Activated effector memory CD4-positive, alpha-beta T cell treated with anti-CD3 and anti-CD28 coated beads, Interleukin-2, amount 50 U/mL, for 16 hours (primary cell): ENCODE measurements at places on chromosomes 5 and 9.

- no peak for DNase-seq
Measured at GRCh38 chr5:107564931-107565372, 105.8 kb downstream of the EFNA5 start.

- DNase-seq = no peak
Measured at GRCh38 chr5:166750376-166750775, 1541.1 kb upstream of the WWC1 start.

- no peak for DNase-seq
Measured at GRCh38 chr9:15231788-15232635, 75.0 kb downstream of the TTC39B start.

DNA sequence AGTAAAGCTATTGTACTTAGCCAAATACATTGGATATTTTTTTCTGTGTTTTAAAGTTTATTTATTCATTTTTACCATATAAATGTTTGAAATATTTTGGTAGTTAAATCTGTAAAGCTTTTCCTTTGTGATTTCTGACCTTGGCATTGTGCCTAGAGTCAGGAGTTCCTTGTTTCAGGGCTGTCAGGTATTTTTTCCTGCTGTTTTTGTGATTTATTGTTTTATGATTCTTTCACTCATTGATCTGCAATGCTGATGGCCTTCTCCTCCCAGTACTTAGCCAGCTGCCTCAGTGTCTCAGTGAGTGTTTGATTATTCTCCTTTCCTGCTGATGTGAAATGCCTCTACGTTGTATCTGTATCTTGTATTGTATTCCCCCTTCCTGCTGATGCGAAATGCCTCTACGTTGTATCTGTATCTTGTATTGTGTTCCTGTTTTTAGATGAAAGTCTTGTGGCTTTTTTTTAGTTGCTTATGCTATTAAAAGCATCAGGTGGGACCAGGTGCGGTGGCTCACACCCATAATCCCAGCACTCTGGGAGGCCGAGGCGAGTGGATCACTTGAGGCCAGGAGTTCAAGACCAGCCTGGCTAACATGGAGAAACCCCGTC is 61.0 kb downstream of the EHMT1 start:
- peak; percentile 12 for DNase-seq

DNA sequence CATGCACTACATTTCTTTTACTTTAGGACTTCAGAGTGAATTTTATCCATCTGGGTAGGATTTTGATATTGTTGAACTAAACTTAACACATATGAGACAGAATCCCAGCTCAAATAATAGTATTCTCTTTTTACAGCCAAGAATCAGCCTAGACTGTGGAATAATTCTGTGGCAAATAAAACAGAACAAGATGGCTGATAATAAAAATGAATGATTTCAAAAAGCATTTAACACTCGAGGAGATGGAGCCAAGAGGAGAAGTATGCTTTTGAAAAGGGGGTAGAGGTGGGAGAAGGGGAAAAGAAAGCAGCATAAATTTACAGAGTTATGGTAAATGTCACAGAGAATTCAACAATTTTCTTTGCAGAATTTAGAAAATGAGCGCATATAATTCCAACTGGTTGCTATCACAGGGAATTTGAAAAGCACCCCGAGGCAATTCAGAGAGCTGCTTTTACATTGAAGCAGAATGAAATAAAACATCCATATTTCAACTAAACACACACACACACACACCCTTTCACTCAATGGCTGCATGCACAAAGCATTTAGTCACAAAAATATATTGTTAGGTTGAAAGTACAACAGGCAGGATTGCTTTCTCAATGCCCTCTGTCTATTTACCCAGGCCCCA is 60.2 kb upstream of the DMAC1 start:
- DNase-seq = no peak

DNA sequence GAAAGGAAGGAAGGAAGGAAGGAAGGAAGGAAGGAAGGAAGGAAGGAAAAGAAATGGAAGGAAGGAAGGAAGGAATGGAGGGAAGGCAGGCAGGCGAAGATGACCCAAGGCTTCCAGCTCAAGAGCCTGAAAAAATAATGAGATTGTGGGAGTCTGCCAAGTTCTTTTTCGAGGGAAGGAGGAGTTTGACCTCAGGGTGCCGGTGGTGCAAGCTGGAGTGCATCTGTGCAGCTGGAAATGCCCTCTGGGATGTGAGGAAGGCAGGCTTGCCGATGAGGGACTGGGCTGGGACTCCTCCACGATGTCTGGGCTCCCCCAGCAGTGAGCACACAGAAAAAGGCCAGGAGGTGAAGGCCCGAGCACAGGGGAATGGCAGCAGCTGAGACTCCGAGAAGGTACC is 154.9 kb upstream of the DAPK1 start:
- DNase-seq = no peak

DNA sequence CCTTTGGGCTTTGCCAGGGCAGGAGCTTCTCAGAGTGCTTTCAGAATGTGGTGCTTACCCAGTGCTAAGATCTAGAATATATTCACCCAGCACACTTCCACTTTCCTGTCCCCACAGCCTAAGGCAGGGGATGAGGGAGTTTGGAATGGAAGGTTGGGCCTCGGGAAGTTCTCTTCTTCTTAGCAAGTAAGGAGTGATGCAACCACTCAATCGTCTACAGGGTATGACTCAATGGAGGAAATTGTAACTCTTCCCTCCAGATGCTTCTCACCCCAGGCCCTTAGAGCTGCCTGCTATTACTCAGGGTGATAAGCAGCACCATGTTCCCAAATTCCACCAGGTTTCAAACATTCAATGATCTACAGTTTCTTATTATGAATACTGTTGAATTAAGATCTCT is 30.8 kb upstream of the AGGF1 start:
- no peak for DNase-seq

DNA sequence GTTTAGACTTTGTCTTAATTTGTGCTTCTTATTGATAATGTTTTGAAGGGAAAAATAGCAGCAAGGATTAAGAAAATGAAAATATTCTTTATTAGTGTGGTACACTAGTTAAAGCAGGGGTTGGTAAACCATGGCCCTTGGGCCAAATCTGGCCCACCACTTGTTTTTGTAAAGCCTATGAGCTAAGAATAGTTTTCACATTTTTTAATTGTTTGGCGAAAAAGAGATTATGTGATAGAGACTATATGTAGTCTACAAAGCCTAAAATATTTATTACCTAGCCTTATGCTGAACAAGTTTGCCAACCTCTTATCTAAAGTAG is 57.2 kb downstream of the KCNN2 start:
- DNase-seq = no peak

DNA sequence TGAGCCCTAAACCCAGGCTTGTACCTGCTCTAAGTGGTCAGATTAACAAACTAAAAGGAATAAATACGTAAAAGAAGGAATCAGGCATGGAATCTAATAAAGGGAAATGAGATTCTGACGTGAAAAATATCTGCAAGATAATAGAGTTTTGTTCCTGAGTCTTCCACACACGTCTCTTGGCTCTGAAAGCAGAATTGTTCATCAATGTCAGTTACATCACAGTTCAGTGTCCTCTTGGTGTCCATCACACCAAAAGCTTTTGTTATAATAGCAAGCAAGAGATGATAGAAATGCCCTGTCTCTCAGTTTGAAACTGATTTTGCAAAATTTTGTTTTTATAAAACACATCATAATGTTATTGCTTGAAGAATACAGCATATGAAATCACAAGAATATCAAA is 34.7 kb upstream of the NMUR2 start:
- DNase-seq = no peak

DNA sequence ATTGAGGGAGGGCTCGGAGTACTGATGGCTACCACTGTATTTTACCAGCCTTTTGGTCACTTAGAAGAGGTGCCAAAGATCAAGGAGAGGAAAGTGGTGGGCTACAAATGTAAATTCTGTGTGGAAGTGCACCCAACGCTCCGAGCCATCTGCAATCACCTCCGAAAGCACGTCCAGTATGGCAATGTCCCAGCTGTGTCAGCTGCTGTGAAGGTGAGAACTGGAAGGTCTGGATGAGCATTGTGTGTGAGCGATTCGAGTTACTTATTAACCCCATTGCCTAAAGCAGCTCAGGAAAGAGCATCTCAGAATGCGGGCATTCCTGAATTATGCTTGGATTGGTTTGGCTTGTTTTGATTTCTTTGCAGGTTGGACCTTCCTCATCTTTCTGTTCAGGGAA is 67.5 kb downstream of the ZNF462 start:
- DNase-seq = no peak

GRCh38 chr9:89524963-89525362 is 27.1 kb upstream of the SEMA4D start:
- peak; percentile 58 for DNase-seq

- DNase-seq = no peak
Measured at GRCh38 chr5:61866930-61867329, 439.1 kb upstream of the KIF2A start.

GRCh38 chr9:1698991-1699390 is 316.2 kb upstream of the SMARCA2 start:
- DNase-seq = no peak

GRCh38 chr9:98658951-98659351 is 49.8 kb downstream of the GABBR2 start:
- DNase-seq = no peak

DNA sequence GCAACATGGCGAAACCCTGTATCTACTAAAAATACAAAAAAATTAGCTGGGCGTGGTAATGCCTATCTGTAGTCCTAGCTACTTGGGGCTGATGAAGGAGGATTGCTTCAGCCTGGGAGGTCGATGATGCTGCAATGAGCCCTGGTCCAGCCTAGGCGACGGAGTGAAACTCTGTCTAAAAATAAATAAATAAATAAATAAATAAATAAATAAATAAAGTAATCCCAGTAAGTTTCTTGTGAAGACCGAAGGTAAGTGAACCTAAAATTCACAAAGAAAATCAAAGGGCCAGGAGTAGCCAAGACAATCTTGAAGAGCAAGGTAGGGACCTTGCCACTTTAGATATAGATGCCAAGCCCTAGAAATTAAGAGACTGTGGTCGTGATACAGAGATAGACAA is 68.1 kb upstream of the DHFR start:
- DNase-seq = no peak

- no peak for DNase-seq
Measured at GRCh38 chr5:125152044-125152443, 405.6 kb upstream of the ZNF608 start.

GRCh38 chr9:123358181-123358905 is 2.3 kb downstream of the CRB2 start:
- DNase-seq = no peak

DNA sequence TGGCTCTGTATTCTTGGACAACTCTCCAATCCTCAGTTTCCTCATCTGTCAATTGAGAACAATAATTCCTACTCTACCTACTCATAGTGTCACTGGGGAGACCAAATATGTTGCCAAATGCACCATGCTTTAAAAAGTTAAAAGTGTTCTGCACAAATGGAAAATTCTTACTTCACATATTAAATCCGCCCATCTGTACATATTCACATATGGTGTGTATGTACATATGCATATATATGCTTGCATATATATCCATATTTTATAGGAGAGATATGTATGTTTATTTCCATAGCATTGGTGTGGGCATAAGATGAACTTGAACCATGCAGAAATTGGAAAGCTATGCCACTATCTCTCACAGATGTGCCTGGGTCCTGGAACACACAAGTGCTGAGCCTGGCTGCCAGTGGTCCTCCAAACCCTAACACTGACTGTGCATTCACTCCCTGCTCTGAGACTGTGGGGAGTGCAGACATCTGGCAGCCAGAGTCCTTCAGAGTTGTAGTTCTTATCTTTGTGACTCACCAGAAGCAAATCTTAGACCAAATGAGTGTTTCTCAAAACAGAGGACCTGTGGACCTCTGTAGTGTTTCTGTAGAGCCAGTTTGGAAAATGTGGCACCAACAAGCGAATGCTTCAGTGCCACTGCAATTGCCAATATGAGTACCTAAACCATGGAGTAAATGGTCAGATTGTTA is 168.7 kb downstream of the GRIA1 start:
- no peak for DNase-seq

DNA sequence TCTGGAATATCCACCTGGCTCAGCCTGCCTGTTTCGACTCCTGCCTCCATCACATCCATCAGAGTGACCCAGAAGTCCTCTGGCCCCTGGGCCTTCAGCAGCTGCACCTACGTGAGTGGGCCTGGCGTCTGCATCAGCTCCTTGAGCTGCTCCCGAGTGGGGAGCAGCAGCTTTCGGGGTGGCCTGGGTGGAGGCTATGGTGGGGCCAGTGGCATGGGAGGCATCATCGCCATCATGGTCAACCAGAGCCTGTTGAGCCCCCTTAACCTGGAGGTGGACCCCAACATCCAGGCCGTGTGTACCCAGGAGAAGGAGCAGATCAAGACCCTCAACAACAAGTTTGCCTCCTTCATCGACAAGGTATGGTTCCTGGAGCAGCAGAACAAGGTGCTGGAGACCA is 83.0 kb downstream of the SEC61B start:
- DNase-seq = no peak

GRCh38 chr9:126049088-126049487 is 277.5 kb upstream of the MVB12B start:
- DNase-seq = no peak

DNA sequence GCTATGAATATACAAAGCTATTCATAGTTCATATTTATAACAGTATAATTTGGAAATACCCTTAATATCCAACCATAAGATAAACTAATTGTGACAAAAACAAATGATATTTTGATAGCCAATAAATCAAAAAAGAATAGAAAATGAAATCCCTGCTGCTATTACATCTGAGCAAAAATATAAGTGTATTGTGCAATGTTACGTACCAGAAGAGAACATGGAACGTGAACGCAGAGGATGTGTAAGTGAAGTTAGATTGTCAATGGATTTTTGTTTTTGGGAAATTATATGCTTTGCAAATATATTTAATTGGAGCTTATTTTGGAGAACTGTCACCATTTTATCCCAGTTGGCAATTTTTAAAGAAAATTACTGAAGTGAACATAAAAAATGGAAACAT is 15.4 kb downstream of the GCNT1 start:
- DNase-seq = no peak

DNA sequence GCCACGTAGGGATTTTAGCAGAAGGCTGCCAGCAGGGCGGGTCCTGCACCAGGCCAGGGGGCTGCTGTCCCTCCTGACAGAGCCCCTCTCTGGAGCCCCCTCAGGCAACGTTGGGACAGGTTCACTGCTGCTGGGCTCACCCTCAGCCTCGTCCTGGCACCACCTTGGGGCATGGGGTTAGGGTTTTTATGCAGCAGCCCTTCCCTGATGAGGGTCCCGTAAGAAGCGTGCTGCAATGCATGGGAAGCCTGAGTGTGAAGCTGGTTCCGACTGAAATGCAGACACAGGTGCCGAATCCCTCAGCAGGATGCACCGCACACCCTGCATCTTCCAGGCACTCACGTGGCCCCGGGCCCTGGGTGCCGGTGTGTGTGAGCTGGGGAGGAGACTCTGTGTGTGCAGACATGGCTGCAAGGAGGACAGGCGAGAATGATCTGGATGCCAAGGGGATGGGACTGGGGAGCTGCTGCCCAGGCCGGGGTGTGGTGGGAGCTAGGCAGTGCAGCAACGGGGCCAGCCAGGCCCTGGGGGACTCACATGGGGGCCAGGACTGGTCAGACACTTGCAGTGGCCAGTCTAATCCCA is 27.1 kb downstream of the ZDHHC11B start:
- peak; percentile 68 for DNase-seq
